ENCODE measurements at places on chromosomes 5 and 9.

GRCh38 chr9:7003861-7004260 is 246.1 kb downstream of the KDM4C start:
- DNase-seq = no peak

- no peak for DNase-seq
These were observed 38.2 kb upstream of the SLCO6A1 start for GRCh38 chr5:102537011-102537410.

DNA sequence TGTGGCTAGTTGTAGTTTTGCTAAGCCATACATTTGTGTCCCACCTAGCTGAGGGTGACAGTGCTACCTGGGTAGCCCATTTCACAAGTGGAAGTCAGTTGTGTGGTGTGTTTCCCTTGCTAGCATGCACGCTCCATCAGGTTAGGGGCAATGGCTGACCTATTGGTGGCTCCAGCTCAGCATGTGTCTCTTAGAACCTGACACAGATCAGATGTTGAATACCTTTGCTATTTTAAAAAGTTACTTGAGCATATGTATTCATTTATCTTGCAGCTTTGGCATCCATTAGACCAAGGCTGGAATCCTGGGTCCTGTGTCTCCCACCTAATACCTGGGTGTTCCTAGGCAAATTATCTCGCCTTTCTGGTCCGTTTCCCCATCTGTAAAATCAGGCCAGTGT is 44.8 kb downstream of the ZNF618 start:
- no peak for DNase-seq

DNA sequence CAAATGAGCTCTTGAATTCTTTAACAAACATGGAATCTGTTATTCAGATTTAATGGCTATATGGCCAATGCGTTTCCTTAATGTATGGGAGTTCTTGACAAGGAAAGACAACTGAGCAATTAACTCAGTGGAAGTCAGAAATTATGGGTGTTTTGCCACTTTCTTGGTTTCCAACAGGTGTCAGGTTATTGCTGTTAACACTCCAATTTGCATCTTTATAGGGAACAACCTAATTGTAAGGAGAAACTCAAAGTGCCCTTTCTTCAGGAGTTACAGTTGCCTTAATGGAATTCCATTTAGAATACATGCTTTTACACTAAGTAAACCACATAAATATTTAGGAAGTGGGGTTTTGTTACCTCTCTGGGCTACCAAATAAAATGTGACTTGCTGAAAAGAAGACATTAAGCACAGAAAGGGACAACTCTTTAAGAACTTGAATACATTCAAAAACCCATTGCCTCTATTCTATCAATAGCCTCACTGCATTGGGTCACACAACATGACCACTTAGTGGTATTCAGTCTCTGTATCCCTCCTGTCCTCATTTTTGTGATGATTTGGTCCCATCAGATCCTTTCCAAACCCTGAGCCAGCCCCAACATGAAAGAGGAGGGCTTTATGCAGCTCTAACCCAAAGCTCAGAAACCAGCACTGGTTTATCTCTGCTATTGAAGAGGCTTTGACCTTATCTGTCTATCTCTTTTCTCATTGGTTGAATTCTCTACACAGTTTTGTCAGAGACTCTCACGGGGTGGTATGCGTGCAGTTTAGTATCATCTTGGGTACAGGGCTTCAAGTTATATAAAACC is 118.7 kb downstream of the EDIL3 start:
- no peak for DNase-seq

GRCh38 chr9:12681620-12682019 is 11.6 kb upstream of the TYRP1 start:
- no peak for DNase-seq

- no peak for DNase-seq
These were observed 21.4 kb upstream of the SNX2 start for GRCh38 chr5:122753500-122753899.

- DNase-seq = no peak
These were observed 261.9 kb upstream of the ZNF462 start for GRCh38 chr9:106600955-106601560.

DNA sequence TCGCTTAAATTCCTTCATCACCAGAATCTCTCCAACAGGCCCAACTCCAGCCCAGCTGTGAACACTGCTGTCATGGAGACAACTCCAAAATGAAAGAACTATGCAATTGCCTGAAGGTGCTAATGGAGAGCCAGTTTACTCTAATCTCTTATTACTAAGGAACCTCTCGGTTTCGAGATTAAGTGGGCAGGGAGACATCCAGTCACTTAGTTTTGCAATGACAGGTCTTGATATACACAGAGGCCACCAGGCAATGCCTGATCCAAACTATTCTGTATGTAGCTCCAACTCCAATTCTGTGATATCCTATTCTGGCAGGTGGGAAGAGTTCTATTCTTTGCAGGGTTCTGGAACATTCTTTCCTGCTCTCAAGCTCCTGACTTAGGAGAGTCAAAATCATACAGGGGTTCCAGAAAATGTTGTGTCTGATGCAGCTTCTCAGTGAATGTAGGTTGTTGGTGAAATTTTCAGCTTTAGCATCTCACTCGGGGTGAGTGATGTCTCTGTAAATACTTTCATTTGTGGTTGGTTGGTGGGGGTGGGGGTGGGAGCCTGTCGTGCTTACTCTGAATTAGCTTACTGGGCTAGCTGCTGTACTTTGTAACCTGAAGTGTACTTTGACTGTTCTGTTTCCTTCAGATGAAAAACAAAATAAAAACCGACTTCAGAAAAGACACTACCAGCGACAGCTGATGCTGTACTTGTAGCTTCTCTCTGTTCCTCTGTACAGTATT is 170.9 kb downstream of the PALM2AKAP2 start:
- DNase-seq = no peak

DNA sequence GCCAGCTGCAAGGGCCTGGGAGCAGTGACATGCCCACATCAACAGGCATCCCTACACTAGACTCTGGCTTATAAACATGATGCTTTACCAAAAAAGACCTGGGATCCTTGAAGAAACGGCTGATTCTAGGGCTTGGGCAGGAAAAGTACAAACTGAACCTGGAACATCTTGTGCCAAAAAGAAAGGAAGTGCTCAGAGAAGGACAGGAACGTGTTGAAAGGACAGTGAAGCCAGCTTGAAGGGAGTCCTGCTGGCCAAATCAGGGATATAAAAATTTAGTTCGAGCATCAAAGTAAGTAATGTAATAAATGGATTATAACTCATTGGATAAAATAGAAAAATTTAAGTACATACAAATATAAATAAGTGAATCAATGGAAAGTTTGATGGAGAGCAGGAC is 58.1 kb downstream of the ALDH7A1 start:
- no peak for DNase-seq

DNA sequence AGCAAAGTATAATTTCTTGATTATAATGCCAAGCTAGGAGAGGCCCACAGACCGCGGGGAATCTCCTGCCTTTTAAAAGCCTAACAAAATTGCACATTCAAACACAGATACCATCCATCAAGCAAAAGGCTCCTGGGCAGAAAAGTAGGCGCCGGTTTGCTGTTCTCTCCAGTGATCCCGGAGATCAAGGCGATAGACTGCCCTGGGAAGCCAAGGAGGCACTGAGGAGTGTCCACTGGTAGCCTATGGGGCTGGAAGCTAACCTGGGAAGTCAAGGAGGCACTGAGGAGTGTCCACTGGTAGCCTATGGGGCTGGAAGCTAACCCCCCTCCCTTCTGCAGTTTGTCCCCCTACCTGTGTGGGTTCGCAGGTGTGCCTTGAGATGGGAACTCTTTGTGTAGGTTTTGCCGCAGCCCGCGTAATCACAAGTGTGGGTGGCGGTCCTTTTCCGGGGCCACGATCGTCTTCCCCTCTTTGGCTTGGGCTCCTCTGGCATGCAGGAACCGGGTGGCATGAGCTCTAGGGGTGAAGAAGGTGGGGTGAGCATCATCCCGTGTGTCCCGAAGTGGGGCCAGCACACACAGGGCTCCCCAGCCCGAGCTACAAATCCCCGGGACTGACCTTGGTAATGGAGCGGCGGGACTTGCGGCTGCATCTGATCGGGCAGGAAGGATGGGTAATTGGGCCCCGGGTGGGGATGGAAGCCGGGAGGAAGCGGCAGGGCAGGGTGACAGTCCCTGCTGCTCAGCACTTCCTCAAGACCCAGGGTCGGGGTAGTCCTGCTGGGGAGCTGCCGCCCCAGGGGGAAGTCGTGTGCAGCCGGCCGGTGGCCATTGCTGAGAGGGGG is 2.7 kb downstream of the KLF4 start:
- DNase-seq = no peak

- peak; percentile 97 for DNase-seq
These were observed 31.1 kb upstream of the STXBP1 start for GRCh38 chr9:127580879-127581475.

GRCh38 chr5:153792305-153792704 is 246.4 kb downstream of the FAM114A2 start:
- no peak for DNase-seq

GRCh38 chr9:137878146-137878941 is 762 bp downstream of the CACNA1B start:
- peak; percentile 44 for DNase-seq

DNA sequence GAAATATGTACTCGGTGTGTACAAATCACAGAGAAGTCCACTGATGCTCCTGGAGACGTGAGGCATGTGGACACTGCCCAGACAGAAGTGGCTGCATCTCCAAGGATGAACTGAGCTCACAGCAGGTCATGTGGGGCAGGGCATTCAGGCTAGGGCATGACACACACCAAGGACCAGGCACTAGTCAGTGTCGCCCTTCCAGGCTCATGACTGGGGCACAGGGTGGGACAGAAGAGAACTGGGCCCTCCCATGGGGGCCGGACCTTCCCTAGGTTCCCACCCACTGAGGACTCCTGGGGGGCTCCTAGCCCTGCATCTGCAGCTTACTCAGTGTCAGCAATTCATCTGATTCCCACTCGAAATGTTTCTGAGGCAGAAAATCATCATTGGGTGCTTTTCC is 256.8 kb upstream of the IRX4 start:
- no peak for DNase-seq

DNA sequence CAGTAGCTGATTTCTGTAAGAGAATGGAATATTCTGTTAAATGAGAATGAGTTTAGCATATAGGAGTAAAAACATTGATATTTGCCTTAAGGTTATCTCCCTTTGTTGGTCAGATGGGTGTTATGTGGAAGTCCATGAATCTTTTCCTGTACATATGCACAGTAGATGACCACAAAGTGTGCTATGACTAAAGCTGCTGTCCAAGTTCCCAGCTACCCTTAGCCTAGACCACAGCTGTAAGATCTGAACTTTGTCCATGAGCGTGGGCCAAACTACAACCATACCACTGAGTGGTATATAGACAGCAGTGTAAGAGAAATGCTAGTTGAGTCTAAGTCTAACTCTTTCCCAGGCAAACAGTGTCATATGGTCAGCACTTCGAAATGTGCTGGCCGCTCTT is 48.8 kb downstream of the CD180 start:
- no peak for DNase-seq

DNA sequence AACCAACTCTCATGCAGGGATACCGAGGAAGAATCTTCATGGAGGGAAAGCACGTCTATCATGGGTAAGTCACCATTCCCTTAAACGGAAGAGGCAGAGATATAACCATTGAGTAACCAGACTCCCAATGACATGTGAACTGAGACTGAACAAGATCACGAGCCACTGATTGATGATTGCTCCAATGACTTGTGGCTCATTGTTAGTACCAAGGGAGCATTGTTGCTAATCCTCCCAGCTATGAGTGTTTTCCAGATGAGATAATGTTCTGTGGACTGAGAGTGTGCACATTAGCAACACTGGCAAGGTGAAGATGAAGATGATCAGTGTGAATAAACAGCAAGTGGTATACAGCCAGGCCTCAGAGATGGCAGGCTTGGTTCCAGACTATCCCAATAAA is 219.2 kb upstream of the MAP3K1 start:
- DNase-seq = no peak

DNA sequence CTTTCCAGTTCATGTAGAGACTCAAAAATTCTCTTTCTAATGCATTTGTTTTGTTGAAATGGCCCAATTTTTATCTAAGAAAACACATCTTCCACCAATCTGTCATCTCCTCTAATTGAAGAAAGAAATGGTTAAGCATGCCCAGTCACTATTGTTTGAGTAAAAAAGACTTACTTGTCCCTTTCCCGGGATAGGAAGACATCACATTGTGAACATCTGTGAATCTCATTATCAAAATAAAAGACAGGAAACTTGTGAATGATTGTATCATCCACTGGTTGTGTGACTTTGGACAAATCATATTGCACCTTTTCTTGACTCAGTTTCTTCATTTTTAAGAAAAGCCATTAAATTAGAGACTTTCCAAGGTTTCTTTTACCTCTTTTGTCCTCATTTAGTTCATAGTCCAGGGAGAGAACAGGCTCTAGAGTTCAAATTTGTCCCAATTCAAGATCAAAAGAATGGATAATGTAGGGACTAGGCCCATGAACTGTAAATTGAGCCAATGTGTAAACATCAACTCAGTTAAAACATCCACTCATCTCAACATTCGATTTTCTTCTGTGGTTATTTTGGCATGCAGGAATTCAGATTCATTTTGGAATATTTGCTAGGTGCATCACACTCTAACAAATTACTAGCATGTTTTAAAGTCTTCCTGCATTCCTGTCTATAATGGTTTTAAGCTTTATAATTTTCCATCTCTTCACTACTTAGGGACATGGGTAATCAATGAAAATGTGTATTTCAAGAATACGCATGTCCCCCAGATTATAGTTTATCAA is 838.0 kb upstream of the WWC1 start:
- no peak for DNase-seq

GRCh38 chr5:83072966-83073365 is 4.2 kb downstream of the TMEM167A start:
- DNase-seq = no peak

DNA sequence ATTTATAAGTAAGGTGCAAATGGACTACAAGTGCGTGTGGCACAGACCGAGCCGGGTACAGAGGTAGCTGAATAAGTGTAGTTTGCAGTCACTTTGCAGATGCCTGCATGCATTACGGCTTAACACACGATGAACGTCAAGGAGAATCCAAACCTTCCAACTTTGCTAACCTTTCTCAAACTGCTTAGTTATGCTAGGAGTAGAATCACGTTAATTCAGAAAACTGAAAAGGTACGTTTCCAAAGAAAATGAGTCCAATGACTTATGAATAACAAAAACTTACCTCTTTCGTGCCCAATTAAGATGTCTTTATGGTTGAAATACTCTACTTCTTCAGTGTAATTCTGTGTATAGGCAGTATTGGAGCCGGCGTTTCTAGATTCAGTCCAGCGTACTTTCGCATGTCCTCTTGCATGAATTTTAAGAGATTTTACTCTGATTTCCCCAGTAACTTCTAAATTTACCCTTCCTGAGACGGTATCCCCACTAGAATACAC is 539 bp downstream of the ARRDC3 start:
- DNase-seq = peak; percentile 64

Data from NCI-H2171 treated with DMSO at 0.1 percent for 48 hours (cell line).